Body of pancreas (tissue), 4 donors: ENCODE measurements at places on chromosomes 5 and 9. TPM values are rescaled to one million over a fixed set of nuclear protein-coding genes. Genes with fewer than 3 reads are reported as not detected.

Gene GRAMD2B
- 34.9 TPM for total RNA-seq

Gene SHOC1
- total RNA-seq = not detected

Gene PRUNE2
- total RNA-seq = 3.9 TPM

Gene JAKMIP2
- total RNA-seq = 0.78 TPM

Gene NEURL1B
- total RNA-seq = 9.9 TPM

Gene PCSK1
- total RNA-seq = 7.5 TPM

DNA sequence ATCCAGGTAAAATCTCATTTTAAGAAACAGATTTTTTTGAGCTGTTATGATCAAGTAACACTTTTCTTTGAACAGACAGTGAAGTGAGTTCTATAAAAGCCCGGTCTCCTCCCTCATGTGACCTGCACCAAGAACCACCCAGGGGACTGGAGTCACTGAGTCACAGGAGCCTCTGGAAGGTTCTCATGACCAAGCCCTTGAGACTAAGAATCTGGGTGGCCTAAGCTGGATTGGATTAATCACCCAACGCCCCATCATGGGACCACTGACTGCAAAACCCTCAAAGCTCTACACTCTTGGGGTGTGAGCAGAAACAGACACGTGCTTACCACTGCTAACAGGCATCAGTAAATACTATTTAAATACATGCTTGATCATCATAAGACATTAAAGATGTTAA lies 48.4 kb downstream of the SECISBP2 start:
- no peaks in the 10 kb centered on the region for H3K27me3 ChIP-seq
- no peak for DNase-seq
- no peak overlapping the region for H3K27ac ChIP-seq
- H3K36me3 ChIP-seq = no peaks in the 10 kb centered on the region
- H3K4me1 ChIP-seq = no peaks in the 10 kb centered on the region
- H3K4me3 ChIP-seq = no peak overlapping the region

- peak; percentile 80 for DNase-seq
- no peaks in the 10 kb centered on the region for H3K27me3 ChIP-seq
- no peaks in the 10 kb centered on the region for H3K4me1 ChIP-seq
- no peaks in the 10 kb centered on the region for H3K36me3 ChIP-seq
- no peak overlapping the region for H3K27ac ChIP-seq
- no peak overlapping the region for H3K4me3 ChIP-seq
Observed at GRCh38 chr5:54905942-54906537, 79.4 kb downstream of the ESM1 start.

- no peak overlapping the region for H3K27ac ChIP-seq
- H3K36me3 ChIP-seq = no peaks in the 10 kb centered on the region
- no peak for DNase-seq
- no peak overlapping the region for H3K4me3 ChIP-seq
- no peaks in the 10 kb centered on the region for H3K27me3 ChIP-seq
Observed at GRCh38 chr5:36243653-36244052, 1.9 kb upstream of the NADK2 start.

DNA sequence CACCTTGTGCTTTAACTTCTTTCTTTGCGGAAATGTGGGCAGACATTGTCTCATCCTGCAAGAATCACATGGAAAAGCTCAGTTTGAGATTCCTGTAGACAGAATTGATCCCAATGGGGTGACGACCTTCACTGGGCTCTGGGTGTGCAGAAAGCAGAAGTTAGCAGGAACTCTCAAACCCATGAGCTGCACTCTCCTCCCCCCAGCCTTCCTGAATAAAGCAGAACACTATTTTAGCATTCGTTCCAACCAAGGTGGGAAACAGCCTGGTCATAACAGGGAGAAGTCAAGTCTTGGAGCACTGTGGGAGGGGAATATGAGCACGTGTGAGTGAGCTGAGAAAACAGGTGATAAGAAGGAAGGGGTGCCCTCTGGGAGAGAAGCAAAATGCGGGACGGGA lies 87.4 kb upstream of the FER start:
- no peaks in the 10 kb centered on the region for H3K27me3 ChIP-seq
- no peak overlapping the region for H3K27ac ChIP-seq
- no peak overlapping the region for H3K4me3 ChIP-seq
- H3K4me1 ChIP-seq = peaks cover 7% of the 10 kb centered on the region

GRCh38 chr5:29218138-29218537 lies 1975.3 kb upstream of the CDH6 start:
- H3K27ac ChIP-seq = no peak overlapping the region
- H3K36me3 ChIP-seq = no peaks in the 10 kb centered on the region
- H3K4me3 ChIP-seq = no peak overlapping the region
- no peak for DNase-seq

- H3K36me3 ChIP-seq = no peaks in the 10 kb centered on the region
- H3K27ac ChIP-seq = peak overlapping the region; percentile 77
- H3K27me3 ChIP-seq = no peaks in the 10 kb centered on the region
- peaks cover 43% of the 10 kb centered on the region for H3K4me1 ChIP-seq
- no peak overlapping the region for H3K4me3 ChIP-seq
Observed at GRCh38 chr5:66689522-66690220, 93.5 kb downstream of the MAST4 start.
